Astrocyte of the spinal cord (primary cell): ENCODE measurements at places on chromosomes 3 and 15.

- DNase-seq, result peak; percentile 33
Observed at GRCh38 chr3:147614210-147614609, 205.0 kb downstream of the ZIC1 start.

DNA sequence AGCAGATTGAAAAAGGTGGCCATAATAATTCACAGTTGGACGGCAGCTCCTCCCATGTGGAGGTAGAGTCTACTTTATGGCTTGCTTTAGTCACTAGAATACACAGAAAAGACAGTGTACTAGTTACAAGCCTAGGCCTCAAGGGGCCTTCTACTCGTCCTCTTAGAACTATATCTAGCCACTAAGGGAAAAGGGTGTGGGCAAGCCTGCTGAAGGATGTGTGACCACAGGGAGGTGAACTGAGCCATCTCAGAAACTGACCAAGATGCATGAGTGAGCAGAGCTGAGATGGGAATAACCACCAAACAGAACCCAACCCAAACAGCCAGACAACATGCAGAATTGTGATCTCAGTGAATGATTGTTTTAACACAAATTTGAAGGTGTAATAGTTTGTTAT is 335.6 kb upstream of the LMCD1 start:
- DNase-seq, result no peak

DNA sequence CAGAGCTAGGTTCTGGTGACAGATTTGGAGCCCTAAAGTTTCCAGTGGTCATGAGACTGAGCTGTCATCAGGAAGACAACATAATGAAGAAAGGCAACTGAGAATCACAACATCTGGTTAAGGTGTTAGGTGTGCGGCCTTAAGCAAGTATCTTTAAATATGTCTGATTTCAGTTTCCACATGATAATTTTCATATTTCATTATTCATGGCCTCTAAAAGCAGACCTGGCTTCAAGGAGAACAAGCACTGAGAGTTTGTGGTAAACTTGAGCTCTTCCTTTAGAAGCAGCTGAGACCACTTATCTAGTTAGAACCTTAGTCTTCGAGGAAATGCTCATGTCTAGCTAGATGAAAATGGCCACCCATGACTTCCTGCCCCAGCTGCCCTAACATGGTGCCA is 25.7 kb upstream of the MYLK start:
- DNase-seq, result no peak

DNA sequence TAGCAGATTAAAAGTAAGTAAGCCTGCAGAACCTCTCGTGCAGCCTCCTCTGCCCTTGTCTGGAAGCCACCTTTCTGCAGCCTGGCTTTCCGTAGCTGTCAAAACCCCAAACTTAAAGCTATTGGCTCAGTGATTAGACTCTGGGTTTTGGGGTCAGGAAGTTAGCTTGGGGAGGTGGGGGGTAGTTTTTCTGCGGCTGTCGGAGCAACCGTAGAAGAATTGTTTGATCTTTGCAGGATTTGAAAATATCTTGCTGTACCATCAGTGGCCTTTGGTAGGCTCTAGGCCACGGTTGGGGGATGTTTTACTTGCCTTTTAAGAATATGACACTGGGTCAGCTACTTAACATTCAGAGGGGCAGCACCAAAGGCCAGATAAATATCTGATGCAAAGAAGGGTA is 88.4 kb upstream of the RASGRP1 start:
- no peak for DNase-seq

DNA sequence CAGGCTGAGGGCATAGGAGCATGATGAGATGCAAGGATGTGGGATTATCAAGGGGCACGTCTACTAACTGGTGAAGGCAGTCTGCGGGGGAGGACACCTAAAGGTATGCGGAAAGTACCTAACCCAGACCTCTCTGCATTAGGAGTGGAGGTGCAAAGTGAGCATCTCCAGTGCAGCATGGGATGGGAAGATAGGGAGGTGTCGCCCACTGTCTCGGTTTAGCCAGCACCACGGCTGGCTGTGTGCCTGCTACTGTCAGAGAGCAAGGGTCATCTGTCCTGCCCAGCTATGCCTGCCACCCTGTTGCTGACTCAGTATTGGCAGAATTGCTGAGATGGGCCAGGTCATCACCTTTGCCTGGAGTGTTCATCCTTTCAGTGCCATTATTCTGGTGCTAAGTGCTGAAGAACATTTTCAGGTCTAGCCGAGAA is 40.1 kb downstream of the OXNAD1 start:
- DNase-seq, result no peak

DNA sequence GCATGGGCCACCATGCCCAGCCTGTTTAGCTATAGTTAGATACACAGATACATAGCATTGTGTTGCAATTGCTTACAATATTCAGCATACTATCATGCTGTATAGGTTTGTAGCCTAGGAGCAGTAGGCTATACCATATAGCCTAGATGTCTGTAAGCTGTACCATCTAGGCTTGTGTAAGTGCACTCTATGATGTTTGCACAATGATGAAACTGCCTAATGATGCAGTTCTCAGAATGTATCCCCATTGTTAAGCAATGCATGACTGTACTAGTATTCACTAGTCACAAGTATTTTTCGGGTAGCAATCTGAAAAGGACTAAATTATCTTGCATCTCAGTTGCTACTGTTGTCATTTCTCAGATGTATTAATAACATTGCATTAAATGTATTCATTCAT is 16.0 kb downstream of the PIGB start:
- DNase-seq, result no peak

GRCh38 chr15:81160312-81161159 is 26.5 kb downstream of the CFAP161 start:
- peak; percentile 76 for DNase-seq

DNA sequence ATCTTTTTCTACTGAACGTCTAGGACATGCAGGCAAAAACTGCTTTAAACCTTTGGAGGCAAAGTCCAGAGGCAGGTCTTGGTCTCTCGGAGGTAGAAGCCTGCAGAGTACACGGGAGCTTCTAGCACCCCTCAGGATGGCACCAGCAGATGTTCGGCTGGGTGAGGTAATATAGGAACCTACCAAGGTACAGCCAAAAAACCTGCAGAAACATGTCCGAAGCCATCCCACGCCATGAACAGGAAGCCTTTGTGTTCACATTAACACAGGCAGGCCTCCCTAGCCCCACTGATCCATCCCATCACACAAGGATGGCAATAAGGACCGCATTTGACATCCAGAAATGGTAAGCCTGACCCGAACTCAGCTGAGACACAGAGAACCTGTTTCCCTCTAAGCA is 157.9 kb upstream of the HES1 start:
- no peak for DNase-seq

DNA sequence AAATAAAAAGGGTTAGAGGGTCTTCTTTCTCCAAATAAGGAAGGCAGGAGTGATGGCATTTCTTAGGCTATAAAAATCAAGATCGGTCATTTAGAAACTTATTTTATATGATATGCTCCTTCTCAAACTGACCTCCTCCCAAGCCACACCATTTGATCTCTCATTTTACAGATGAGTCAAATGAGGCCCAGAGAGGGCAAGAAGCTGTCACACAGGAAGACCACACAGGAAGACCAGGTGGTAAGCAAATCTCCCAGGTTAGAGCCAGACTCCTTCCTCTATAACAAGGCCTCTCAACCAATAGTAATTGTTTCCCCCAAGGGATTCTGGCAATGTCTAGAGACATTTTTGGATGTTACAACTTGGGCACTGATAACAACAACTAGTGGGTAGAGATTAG is 13.8 kb downstream of the TLE3 start:
- DNase-seq, result no peak

- DNase-seq, result no peak
Observed at GRCh38 chr15:36882487-36883131, 217.7 kb downstream of the MEIS2 start.

- DNase-seq, result no peak
Observed at GRCh38 chr3:105101603-105102002, 265.1 kb upstream of the ALCAM start.

GRCh38 chr15:57375827-57376695 is at the start of gene CGNL1:
TSS of gene CGNL1 (plus strand) at chr15:57376505. CDS start at chr15:57438000, 61,495 bp downstream.
- DNase-seq, result no peak

DNA sequence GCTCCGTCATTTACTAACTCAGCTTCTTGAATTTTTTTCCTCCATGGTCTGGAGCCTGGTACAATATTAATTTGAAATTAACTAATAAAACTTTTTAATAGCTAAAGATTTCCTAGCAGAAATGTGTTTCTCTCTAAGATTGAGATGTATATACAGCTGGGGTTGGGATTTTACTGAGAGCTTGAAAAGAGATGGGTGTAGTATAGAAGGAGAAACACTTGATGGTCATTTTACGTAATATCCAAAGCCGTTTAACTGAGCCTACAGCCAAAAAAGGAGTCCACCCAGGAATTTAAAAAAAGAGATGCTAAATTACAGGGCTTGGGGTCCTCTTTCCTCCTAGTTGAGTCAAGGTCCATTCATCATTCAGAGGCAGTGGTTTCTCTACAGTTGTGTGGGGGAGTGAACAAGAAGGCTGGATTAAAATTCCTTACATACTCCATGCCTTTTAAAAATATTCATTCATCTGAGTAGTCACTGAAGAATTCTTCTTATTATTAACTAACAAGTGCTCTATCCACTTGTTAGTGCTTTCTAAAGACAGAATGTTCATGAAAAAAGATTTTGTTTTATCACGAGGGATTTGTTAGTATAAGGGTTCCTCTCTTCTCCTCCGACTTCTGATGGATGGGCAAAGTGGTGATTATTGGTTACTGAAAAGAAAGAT is 255.3 kb upstream of the IL12A start:
- DNase-seq, result peak; percentile 78

DNA sequence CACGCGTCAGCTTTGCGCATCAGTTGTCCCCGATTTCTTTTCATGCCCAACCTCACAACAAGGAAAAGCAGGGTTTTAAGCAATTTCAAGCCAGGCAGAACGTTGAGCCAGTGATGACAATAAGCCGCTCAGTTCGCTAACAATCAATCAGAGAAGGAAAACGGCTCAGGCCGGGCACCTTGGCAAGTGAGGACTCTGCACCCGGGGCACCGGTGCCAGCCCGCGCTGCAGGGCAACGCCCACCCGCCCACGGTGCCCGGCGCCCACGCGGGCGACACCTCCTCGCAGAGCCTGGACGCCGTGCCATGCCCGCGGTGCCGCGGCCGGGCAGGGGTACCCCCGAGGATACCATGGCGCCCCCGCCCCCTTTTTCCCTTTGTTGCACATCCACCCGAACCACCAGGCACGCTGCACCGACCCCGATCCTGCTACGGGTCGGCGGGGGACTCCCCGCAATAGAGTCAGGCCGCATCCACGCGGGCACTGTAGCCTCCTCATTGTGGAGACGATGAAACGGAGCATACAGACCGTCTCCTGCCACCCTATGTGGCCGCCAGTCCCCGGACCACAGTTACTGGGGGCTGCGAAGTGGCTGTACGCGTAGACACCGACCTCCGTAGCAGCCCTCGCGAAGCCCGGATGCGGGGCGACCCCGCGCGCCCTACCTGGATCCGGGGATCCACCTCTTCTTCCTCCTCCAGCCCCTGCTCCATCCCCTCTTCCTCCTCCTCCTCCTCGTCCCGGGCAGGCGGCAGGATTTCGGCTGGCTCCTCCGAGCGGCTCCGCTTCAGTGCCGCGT is 581 bp downstream of the SH3BP5 start:
- DNase-seq, result no peak

- peak; percentile 91 for DNase-seq
Observed at GRCh38 chr3:11452885-11453847, 181.0 kb downstream of the ATG7 start.

DNA sequence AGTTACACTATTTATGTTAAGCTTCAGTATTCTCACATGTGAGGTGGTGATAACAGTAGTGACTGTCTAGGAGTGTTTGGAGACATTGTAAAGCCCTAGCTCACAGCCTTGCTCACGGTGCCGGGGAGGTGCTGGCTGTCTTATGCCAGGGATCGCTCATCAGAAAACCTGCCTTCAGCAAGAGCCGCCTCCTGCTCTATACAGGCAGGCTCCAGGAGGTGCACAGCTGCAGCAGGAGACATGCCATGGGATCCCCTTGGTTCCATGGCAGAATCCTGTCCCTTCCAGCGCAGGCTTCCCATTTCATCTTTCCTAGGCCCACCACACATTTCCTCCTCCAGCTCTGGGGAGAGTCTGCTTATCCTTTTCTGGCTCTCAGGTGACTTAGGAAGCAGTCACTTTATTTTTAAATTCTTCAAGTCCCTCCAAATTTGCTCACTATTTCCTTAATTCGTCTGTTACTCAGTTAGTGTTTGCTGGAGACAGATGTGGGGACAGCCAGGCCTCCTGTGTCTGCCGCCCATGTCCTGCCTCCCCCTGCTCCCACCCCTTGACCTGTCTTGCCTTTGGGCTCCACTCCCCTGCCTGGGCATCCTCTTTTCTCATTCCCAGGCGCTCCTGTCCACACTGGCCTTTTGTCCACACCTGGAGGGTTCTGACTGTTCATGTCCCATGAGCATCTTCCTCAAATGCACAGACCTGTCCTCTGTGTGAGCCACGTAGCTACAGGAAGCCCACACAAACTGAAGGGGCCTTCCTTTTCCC is 31.7 kb downstream of the SLCO2A1 start:
- no peak for DNase-seq

GRCh38 chr3:129357616-129358015 is 70.8 kb downstream of the EFCAB12 start:
- no peak for DNase-seq

- peak; percentile 79 for DNase-seq
Observed at GRCh38 chr15:83010709-83011270, 649 bp downstream of the C15orf40 start.

GRCh38 chr15:68990992-68991500 is 23.4 kb upstream of the NOX5 start:
- DNase-seq, result no peak

GRCh38 chr3:175728566-175728965 is 869.4 kb downstream of the NAALADL2 start:
- peak; percentile 47 for DNase-seq

- no peak for DNase-seq
Observed at GRCh38 chr15:48451241-48451640, 120.0 kb downstream of the DUT start.

DNA sequence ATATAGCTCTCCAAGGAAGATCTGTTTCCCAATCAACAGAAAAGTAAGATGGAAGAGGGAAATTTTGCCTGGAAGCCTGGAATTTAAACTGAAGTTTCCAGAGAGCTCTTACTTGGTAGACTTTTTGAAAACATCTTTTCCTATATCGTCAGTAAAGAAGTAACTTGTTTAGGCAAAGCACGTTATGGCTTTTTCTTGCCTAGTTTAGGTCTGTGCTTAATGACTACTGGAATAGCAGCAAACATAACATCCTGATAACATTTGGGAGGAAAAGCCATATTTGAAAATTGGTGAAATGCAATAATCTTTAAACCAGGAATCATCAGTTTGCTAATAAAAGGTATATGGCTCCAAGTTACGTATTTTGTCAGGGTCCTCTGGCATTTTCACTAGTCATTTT is 160.4 kb upstream of the CGNL1 start:
- DNase-seq, result no peak
